ENCODE measurements at places on chromosomes 2 and 18.

DNA sequence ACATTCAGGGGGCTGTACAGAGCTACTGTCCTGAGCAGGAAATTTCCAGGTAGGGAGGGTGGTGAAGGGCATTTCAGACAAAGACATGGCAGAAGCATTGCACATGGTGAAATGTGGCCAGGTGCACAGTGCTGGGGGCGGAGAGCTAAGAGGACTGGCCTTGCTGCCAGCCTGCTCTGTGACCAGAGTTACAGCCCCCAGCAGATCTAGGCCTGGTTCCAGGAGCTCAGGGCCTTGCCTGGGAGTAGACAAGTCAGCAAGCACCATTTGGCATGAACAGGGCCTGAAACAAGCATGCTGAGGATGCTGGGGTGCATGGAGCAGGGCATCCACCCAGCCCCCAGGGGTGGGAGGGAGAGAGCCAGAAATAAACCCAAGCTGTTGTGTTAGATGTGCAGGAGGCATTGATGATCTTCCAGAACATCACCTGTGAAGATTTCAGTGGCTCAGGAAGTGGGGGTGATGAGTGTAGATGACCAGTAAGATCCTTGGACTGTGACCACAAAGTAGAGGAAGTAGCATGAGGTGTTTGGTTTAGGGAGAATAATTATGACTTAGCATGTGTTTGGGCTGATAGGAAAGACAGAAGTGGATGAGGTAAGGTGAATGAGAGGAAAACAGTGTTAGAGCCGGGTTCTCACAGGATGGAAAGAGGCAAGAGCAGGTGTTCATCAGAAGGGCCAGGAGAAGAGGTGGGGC lies 61.1 kb downstream of the COA5 start:
- DNase-seq, result no peak

DNA sequence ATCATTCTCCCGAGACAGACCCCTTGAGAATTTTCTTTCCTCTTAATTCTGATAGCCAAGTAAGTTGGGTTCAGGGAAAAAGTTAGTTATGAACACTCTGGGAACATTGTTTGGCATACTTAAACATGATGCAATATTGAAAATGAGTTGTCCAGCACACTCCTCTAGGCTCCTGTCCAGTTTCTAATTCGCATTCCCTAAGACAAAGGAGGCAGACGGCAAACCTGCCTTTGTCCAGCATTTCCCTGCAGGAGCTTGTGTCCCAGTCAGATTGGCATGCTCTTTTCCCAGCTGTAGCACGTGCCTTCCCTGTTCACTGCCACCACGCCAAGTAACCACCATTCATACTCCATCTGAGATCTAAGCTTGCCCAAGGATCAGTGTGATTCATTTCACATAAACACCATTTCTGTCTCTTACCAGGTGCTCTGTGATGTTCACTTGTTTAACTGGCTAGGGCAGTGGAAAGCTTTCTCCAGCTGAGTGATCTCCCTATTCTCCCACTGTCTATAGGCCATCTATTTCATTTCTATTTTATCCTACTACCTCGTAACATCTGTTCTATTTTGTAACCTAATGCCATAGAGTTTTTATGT lies 150.0 kb upstream of the EPB41L3 start:
- DNase-seq, result no peak

- no peak for DNase-seq
Observed at GRCh38 chr18:44637210-44638033, 43.3 kb upstream of the SETBP1 start.

- peak; percentile 35 for DNase-seq
Observed at GRCh38 chr2:30505500-30506180, 58.6 kb downstream of the LCLAT1 start.

- DNase-seq, result no peak
Observed at GRCh38 chr2:196208915-196209314, 37.5 kb upstream of the STK17B start.

DNA sequence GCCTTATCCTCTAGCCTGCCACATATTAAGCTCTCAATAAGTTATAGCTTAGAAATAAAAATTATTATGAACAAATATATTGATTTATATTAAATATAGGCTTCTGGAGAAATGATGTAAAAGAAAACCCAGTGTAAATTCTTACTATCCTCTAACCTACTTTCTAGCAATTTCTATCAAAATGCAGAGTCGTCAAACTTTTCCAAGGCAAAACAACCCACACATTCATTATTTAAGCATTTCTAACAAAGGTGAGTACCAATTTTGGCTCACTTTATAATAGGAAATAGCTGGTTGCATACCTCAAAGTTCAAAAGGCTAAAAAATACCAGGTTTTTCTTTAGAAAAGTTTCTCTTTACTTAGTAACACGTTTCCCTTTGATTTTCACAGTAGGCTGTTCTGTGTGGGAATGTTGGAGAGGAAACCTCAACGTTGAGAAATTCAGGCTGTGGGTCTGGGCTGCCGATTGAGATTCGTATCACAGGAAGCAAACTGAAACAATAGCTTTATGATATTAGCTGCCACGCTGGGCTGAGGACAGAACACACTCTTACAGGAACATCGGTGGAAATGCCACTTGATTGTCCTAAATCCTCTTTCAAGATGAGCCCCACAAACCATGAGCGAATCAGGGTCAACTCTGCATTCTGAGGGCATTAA lies 53.0 kb downstream of the EPAS1 start:
- no peak for DNase-seq

- DNase-seq, result no peak
Observed at GRCh38 chr18:50562686-50563085, 2.8 kb downstream of the MAPK4 start.

DNA sequence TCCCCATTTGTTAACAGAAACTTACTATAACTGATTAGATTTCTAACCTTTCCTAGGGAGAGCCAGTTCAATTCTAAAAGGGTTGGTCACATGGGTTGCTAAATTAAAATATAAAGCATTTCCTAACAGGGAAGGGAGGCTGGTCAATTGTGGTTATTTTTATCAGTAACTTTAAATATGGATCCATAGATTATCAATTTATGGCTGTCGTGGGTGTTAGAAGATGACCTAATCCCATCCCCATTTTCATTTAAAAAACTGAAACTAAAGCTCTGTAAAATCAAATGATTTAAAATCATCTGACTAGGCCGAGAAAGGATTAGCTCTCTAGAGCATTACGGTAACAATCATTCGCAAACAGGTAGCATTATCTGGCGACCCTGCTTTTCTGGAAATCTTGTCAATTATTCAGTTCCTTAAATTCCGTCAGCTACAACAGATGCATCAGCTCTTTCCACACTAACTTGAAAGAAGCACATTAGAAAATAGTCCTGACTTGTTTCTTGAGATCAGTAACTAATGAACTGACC lies 953 bp upstream of the HNRNPA3 start:
- no peak for DNase-seq

DNA sequence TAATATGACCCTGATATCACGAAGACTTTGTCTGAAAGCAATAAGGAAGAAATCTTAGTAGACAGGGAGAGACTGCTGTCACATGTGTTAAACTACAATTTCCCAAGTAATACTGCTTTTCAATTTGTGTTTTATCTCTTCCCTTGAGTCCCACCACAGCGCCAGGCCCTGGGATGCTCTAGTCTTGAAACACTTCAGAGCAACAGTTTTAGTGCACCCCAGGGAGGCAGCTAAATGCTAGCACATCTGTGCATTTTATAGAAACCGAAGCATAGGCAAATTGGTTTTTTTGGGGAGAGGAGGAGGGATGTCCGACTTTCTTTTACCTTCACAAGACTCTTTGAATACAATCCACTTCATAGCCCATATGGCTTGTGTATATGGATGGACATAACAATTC lies 550.0 kb upstream of the SYT4 start:
- DNase-seq, result no peak

- DNase-seq, result peak; percentile 98
Observed at GRCh38 chr18:36828630-36829361, at the start of the genes KIAA1328 and TPGS2. TSS of gene KIAA1328 (plus strand) at chr18:36829127. CDS start at chr18:36829139, 12 bp downstream. TSS of gene TPGS2 (minus strand) at chr18:36829002. CDS start at chr18:36828767, 235 bp downstream.

DNA sequence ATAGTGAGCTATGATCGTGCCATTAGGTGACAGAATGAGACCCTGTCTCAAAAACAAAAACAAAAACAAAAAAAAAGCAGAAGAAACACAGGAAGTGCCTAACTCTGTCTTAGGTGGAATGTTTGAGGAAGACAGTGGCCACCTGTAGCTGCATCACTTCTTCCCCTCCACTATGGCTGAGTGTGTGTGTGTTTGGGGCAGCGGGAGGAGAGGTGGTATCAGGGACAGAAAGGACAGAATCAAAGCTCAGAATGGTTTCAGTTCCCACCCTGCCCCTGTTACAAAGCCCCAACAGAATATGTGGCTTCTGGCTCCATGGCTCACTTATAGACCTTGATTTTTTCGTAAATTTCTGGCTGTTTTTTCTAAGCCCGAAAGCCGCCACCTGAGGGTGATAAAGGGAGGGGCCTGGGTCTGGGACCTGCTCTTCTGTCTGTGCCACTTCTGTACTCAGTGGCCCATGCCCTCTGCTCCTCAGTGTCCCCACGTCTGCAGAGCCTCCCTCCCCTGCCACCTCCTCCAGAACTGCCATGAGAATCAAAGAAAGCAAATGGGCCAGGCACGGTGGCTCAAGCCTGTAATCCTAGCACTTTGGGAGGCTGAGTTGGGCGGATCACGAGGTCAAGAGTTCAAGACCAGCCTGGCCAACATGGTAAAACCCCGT lies 27.4 kb downstream of the SERTAD2 start:
- DNase-seq, result no peak

DNA sequence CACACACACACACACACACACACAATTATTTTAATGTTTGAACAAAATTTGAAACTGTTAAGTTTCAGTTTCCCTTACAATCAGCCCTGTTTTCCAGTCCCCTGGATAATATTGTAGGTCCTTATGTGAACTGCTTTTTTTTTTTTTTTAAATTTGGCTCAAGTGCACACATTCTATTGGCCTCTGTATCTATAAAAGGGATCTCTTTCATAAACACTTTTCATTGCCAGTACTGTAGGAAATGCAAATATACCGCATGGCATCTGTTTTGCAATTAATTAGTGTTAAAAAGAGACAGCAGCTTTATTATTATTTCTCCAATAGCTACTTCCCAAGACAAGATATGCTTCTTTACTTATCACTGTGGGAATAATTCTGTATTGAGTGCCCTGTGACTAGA lies 738.7 kb downstream of the EPHA4 start:
- peak; percentile 2 for DNase-seq

DNA sequence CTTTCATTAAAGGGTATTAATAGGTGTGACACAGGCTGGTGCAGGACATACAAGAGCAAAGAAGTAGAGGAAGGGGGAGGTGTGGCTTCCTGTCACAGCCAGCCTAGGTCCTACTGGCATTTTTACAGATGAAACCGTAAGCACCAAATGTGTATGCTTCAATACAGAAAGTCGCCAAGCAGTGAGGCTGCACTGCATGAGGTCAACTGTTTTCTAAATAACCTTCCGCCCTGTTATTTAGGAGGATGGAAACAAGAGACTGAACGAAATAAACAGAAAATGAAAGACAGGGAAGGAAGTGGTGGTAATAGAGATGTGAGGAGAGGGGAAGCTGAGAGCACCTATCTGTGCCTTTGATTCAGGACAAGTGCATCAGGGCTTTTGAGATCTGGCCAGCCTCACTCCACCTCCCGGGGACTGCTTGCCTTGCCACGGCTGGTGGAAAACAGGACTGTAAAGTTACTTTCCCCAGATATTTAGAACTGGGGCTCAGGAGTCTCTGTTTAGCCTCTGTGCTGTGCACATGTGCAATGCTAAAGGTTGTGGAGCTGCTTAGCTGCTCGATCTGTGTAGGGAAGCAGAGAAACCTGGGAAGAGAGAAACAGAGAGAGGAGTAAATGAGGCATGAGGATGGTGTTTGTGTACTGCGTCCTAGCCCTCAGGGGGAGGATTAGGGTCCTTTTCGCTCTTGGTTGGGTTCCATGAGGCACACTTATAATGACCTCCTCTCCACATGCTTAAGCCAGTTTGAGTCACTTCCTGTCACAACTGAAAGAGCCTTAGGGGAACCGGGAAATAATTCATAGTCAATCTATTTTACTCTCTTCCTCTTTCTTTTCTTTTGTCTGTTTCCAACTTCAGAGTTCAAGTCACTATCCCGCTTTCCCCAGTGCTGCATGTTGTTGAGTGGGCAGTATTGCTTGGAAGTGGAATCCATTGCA lies 62.3 kb upstream of the BOD1L2 start:
- DNase-seq, result no peak

DNA sequence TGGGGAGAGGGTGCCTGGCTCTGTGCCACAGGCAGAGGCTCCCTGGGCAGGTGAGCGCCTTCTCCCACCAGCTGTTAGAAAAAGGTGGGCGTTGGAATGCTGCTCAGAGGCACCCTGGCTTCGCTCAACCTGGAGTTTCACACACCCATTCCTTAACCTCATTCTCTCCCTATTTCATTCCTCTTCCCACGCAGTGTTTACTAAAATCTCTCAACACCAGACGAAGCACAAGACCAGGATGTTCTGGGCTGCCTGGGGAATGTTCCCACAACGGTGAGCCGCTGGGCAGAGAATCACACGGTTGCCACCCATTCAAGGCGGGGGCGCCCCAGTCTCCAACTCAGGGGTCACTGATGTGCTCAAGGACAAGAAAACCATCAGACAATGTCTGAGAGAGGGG lies 64.5 kb downstream of the TGFA start:
- DNase-seq, result no peak

GRCh38 chr18:70337139-70337972 lies 48.5 kb downstream of the SOCS6 start:
- DNase-seq, result no peak

GRCh38 chr2:106996171-106996769 lies 110.3 kb upstream of the ST6GAL2 start:
- peak; percentile 36 for DNase-seq

DNA sequence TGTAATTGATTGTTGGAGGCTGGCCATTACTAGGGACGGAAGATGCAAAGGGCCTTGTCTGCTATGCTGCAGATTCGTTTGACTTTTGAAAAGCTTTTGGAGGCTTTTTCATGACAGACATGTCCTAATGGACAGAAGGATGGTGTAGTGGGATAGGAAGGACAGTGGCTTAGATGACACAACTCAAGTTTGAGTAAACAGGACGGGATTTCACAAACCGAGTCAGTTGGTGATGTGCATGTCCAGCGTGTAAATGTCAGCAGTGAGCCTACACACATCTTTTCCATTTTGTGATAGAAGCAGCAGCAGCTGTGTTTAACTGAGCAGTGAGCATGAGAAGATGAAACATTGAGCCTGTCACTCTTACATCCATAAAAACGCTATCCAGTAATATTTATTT lies 76.0 kb downstream of the NCK2 start:
- DNase-seq, result no peak

- no peak for DNase-seq
Observed at GRCh38 chr18:27656167-27656778, 471.2 kb upstream of the CHST9 start.

DNA sequence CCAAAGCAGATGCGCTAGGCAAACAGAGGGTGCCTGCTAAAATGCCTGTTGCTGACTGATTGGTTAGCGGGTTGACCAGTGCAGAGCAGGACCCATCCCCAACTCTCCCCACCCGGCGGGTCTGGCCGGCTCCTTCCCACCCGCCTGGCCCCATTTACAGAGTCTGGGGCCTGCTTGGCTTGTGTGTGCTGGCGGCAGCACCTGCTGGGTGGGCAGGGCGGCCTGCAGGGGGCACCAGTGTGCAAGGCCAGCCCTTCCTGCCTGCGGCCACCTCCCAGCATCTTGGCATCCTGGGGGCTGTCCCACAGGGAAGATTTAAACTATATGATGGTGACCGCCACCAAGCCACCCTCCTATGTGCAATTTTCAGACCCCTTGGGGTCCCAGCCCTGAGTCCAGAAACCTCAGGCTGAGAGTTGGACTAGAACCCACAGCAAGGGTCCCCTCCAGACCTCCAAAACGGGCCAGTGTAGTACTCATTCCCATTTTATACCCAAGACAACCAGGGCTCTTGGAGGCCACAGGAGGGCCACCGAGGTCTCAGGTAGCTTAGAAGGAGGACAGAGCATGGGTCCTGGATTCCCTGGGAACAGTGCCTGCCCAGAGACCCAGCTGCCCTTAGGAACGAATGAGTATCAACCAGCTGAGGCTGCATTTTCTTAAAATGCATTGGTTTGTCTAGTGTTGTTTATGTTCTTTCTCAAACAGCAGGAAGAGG lies 173.6 kb downstream of the SMAD7 start:
- no peak for DNase-seq
